ENCODE measurements at places on chromosomes 5 and 9.

GRCh38 chr9:129988607-129989361, 54.2 kb downstream of the FNBP1 start:
- no peak for DNase-seq

DNA sequence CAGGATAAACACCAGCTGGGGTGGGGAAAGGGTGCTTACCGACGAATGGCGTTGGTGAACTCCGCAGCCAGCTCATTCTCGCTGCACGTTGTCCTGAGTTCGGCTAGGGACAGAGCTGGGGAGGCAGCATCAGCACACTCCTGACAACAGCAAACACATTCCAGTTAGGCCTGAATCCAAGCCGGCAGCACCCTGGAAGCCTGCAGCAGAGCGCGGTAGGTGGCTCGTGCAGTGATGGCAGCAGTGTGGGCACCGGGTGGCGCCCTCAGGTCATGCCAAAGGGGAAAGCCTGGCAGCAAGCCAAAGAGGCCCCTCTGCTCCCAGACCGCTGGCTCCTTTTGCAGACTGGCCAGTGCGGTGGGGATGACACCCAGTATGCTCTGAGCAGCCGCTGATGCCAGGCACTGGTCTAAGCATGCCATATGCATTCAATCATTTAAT, 66.9 kb downstream of the DCP2 start:
- peak; percentile 72 for DNase-seq

DNA sequence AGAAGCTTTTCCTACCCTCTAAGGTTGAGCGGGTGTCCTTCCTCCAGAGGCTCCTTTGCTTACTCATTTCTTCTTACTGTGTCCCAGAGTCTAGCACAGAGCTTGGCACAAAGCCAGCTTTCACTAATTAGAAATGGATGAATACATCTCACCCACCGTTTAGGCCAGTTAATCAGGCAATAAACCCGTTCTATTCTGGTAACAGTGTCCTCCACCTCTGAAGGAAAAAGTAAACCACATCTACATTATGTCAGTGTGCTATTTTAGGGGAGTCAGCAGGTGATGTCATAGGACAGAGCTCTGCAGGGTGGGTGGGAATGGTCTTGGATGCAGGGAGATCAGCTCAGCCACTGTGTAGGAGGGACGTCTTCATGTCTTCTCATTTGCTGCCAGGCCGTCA, 109.2 kb downstream of the OSTF1 start:
- DNase-seq: no peak

DNA sequence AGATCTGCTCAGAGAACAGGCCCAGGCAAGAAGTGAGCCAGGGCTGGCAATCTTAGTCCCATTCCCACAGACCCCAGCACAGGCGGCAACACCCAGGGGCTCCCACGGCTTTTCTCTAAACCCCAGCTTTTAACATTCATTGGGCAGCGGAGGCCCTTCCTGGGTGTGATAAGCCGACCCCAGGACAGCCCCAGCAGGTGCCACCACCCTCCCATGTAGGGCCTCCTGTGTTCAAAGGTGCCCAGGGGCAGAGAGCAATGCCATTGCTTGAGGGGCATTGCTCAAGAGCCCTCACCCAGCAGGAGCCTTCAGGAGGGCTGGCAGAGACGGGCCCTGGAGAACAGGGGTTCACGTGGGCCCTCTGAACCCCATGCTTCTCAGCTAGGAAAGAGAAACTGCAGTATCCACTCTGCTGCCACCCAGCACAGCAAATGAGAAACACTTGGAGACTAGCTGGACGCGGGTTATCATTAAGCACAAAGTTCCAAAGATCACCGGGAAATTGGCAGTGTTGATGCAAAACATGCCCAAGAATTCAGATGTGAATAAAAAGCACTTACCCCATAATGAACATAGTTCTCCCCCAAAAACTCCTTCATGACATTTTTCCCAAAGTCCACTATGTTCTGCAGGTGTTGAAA, 13.9 kb downstream of the IPPK start:
- no peak for DNase-seq

DNA sequence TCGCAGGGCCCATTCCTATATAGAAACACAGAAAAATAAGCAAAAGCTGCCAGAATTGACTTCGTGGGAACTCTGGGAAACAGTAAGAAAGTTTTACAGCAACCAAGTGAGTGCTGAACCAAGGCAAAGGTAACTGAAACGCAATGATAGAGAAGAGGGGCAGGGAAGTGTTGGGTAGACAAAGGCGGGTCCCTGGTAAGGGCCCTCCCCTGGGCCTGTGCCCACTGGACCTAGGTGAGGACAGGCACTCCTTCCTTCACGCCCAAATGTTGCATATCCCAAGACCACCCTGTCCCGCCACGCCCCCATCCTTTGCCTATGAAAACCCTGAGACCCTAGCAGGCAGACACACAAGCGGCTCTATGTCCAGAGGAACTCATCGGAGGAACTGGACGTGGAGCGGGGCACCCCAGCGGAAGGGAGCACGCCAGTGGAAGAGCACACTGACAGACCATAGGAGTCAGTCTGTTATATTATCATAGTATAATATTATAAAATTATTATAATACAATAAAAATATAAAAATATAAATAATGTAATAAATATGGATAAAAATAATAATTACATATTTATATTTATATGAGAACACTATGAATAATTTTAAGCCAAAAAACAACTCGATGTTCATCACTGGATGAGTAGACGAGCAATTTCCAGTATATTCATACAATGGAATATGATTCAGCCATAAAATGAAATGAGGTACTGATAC, 27.9 kb downstream of the CDKN2A start:
- DNase-seq: no peak

DNA sequence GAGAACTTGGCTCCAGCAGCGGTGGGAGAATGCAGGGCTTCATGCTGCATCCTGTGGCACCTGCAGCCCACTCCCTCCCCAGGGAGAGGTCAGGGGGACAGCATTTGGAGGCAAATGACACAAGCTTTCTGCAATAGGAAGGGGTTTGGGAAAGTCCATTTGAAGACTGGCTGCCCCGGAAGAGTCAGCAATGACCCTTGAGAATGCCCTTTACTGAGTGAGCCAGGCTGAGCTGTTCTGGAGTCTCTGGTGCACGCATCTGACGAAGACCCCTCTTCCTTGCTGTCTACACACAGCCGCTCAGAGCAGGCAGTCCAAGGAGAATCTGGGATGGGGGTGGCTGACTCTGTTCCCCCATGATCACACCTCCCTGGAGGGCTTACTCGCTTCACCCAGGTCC, 5.5 kb upstream of the NXNL2 start:
- no peak for DNase-seq

- no peak for DNase-seq
Measured at GRCh38 chr9:14497476-14497875, 183.5 kb upstream of the NFIB start.

DNA sequence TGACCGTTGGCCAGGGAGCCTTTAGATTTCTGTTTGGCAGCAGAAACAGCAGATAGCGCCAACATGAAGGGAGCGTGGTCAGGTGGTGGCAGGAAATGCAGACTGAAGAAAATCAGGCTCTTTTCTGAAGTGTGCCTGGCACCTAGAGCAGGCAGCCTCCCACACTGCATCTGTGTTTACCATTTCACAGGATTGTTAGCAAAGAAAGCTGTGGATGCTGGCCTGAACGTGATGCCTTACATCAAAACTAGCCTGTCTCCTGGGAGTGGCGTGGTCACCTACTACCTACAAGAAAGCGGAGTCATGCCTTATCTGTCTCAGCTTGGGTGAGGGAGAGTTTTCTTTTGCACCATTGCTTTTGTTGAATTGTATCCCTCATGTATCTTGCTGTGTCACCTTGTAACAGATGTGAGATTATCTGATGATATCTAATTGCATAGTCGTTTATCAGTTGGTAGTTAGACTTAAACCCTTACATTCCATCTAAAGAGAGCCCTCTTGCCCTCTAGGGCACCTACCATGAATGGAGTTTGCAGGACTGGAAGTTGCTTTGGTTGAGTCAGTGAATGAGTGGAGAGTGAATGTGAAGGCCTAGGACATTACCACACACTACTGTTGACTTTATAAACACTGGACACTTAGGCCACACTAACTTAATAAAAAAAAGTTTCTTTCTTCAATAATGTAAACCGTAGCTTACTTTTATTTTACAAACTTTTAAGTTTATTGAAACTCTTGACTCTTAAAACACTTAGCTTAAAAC, 42.8 kb downstream of the ACO1 start:
- DNase-seq: peak; percentile 25

- DNase-seq: no peak
Measured at GRCh38 chr5:124839371-124839998, 93.0 kb upstream of the ZNF608 start.
